Esophagus mucosa (tissue), 1 donor: ENCODE measurements at places on chromosomes 1 and 21.

- ATAC-seq: no peak
These were observed 53.7 kb downstream of the PLD5 start for GRCh38 chr1:242470774-242471173.

- ATAC-seq: no peak
These were observed 47.1 kb upstream of the ETS2 start for GRCh38 chr21:38758501-38759214.

GRCh38 chr1:85334962-85335361, 58.5 kb upstream of the BCL10 start:
- ATAC-seq: no peak

GRCh38 chr1:227773558-227773957, 38.3 kb downstream of the SNAP47 start:
- ATAC-seq: no peak

- ATAC-seq: no peak
These were observed 31.7 kb downstream of the SZT2 start for GRCh38 chr1:43421396-43421795.

GRCh38 chr1:74517599-74518051, 5.2 kb upstream of the LRRC53 start:
- no peak for ATAC-seq

GRCh38 chr1:233060461-233060994, 110.1 kb downstream of the NTPCR start:
- ATAC-seq: peak; percentile 85

- ATAC-seq: no peak
These were observed 3.2 kb downstream of the TFF3 start for GRCh38 chr21:42311816-42312625.

DNA sequence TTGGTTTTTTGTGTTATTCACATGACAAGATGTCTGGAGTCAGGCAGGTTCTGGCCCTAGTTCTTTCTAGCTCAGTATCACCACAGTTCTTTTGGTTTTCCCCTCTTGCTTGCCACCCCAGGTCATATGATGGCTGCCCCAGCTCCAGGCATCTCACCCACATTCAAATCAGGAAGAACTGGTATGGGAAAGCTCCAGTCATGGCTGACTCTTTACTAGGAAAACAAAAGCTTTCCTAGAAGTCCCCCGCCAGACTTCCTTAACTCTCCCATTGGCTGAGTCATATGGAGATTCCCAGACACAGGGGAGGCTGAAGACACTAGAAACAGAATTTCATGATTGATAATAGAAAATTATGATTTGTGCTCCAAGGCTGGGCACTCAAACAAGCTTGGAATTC, 22.1 kb upstream of the EYA3 start:
- no peak for ATAC-seq

DNA sequence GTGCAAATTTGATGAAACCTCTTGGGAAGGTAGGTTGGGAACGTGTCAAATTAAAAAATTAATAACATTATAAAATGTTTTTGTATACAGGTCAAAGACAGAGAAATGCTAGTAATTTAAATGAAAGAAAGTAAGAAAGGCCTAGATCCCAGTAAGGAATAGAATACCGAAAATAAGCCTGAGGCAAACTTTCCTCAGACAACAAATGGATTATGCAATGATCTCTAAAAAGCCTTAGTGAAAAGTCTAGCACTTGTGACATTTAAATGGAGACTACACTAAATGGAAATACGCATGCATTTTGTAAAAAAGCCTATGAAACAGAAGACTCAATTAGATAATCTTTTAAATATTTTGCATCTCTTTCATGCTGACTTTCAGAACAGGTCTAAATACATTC, 138.5 kb upstream of the ZNHIT6 start:
- ATAC-seq: no peak

- ATAC-seq: no peak
These were observed 19.3 kb downstream of the C1orf167 start for GRCh38 chr1:11781297-11781696.

GRCh38 chr1:112618114-112618720, 724 bp downstream of the ST7L start:
- ATAC-seq: no peak

- ATAC-seq: no peak
These were observed 387.8 kb downstream of the OMA1 start for GRCh38 chr1:58158506-58159433.

GRCh38 chr1:222060210-222060916, 318.5 kb upstream of the DUSP10 start:
- no peak for ATAC-seq

- peak; percentile 91 for ATAC-seq
These were observed 23.2 kb upstream of the CAMTA1 start for GRCh38 chr1:6762060-6762459.
